ENCODE measurements at places on chromosomes 1 and 21.

- DNase-seq, result peak; percentile 82
Observed at GRCh38 chr1:1304331-1305299, 3.1 kb downstream of the ACAP3 start.

- peak; percentile 14 for DNase-seq
Observed at GRCh38 chr1:47452426-47452825, 14.6 kb downstream of the FOXD2 start.

GRCh38 chr1:55359611-55360010 lies 144.4 kb upstream of the USP24 start:
- DNase-seq, result no peak

DNA sequence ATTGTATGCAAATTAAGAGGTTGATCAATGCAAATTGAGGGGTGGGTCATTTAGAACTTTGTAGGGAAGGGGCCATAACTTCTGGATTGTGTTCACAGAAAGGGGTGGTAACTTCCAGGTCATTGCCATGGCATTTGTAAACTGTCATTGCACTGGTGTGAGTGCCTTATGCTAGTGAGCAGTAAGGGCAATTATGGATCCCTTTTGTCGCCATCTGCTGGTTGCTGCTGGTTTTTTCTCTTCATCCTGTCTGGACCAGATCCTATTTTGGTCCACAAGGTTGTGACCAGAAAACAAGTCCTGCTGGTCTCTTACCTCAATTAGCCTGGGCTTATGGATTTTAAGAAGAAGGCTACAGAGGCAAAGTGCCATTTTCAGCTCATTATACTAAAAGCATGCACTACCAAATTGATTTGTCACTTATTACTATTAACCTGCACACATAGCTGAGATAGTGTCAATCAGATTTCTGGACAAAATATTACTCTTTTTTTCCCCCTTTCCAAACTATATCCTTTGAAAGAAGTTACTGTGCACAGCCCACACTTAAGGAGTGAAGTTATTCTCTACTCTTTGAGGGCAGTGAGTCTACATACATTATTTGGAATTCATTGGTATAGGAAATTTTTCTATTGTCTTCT lies 196.2 kb downstream of the ZC3H11B start:
- DNase-seq, result peak; percentile 51

DNA sequence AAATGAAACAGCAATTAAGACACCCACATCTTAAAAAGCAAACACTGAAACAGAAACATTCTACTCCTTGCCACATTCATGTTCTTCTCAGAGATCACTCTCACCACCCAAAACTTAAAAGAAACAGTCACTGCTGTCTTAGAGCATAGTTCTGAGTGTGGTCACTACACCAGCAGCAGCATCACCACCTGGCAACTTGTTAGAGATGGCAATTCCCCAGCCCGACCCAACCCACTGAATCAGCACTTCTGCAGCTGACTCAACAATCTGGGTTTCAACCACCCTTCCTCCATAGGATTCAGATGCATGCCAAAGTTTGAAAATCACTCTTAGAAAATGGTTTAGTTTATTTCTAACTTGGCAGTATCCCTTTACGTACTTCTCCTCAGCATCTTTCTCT lies 126.1 kb downstream of the CDC42BPA start:
- no peak for DNase-seq

- peak; percentile 30 for DNase-seq
Observed at GRCh38 chr1:4699376-4700301, 45.2 kb downstream of the AJAP1 start.

GRCh38 chr1:11595285-11595684 lies 58.9 kb downstream of the FBXO2 start:
- DNase-seq, result no peak

DNA sequence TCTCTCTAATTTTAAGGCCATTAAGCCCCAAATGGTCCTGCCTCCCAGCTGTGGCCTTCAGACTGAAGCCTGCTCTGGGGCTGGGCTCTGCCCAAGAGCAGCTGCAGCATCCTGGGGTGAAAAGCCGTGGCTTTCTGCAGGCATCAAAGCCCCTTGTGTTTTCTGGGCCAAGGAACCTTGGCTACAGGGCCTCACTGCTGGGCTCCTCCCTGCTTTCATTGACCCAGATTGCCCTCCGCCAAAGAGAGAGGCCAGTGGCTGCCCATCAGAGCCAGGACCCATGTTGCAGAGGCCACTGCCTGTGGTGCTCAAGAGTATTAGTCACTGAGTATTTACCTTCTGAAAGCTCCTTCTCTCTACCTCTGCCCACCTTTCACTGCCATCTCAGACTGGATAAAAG lies 1.6 kb downstream of the ZNF648 start:
- DNase-seq, result no peak

GRCh38 chr1:16125088-16125470 lies 30.8 kb downstream of the EPHA2 start:
- DNase-seq, result no peak

DNA sequence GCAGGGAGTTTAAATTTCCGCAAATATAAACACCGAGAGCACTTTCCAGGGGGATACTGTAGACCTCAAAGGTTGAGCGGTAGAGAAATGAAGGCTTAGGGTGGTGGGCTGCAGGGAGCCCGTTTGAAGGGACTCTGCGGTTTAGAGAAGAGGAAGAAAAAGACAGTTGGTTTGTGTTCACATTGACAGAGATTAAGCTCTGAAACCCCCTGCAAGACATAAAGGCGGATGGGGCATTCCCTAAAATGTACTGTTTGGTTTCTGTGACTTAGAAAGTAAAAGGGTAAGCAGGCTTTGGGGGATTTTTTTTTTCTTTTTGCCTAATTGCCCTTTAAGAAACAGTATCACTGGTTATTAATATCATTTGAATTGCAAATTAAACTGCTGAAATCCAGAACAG lies 1.3 kb downstream of the KAZN start:
- no peak for DNase-seq

- DNase-seq, result peak; percentile 67
Observed at GRCh38 chr1:182789138-182790076, at the start of gene NPL. NPL (plus strand) TSS chr1:182789773; CDS start chr1:182794372, 4,599 bp downstream.

DNA sequence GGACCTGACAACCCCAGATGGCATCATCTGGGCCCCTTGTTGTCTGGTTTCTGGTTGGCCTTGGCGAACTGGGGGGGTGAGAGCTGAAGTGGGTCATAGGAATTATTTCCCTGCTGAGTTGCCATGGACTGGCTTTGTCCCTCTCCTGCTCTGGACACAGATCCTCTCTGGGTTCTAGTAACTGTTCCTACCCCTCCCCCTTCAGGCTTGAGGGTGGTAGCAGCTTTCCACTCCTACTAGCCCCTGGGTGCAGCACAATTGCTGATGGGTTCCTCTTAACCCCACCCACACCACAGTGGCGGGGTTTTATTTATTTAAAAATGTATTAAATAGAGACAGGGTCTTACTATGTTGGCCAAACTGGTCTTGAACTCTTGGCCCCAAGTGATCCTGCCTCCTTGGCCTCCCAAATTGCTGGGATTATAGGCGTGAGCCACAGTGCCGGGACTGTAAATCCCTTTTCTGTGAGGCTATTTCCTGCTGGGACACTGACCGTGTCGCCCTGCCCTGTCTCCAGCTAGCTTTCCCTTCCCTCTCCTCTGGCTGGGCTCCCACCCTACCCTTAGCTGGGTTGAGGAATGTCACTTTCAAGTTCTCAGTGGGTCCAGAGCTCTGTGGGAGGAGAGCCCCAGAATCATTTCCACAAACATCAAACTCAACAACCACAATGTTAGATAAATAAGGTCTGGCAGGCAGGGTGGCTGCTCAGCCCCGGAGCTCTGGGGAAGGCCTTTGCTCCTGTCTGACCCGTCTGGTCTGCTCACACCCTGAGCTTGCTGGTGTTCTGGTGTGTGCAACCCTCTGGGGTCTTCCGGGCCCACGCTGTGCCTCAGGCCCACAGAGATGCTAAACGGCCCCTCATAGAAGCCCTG lies 112.7 kb upstream of the WNT4 start:
- no peak for DNase-seq

GRCh38 chr21:46284077-46284644 lies 1.2 kb downstream of the MCM3AP start:
- DNase-seq, result peak; percentile 25

- DNase-seq, result peak; percentile 46
Observed at GRCh38 chr1:54342288-54342687, 63.9 kb downstream of the SSBP3 start.

GRCh38 chr1:1517973-1518620 lies 6.1 kb downstream of the ATAD3A start:
- DNase-seq, result no peak

DNA sequence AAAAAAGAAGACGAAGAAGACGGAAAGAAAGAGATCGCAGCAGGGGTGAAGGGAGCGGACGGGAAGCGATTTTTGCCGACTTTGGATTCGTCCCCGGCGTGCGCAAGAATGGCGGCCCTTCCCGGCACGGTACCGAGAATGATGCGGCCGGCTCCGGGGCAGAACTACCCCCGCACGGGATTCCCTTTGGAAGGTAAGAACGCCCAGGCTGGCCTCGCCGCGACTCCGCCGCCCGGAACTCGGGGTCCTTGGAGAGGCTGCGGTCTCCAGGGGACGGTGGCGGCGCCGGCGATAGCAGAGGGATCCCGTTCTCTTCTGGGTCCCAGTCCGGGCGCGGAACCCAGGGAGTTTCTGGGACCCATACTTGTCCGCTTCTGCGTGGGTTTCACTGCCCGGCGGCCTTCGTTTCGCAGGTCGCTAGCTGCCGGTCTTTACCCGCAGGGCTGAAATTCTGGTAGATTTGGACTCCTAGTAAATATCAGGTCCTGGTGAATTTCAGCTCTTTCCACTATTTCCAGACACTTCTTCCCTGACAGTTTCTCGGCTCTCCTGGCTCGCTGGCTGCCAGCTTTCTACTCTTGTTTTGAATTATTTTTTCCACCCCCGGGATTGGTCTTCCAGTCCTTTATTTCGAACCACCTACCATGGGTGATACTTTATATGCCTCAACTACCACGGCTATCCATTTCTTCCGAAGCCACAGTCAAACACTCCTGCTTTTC lies 1.0 kb downstream of the PAX7 start:
- no peak for DNase-seq

DNA sequence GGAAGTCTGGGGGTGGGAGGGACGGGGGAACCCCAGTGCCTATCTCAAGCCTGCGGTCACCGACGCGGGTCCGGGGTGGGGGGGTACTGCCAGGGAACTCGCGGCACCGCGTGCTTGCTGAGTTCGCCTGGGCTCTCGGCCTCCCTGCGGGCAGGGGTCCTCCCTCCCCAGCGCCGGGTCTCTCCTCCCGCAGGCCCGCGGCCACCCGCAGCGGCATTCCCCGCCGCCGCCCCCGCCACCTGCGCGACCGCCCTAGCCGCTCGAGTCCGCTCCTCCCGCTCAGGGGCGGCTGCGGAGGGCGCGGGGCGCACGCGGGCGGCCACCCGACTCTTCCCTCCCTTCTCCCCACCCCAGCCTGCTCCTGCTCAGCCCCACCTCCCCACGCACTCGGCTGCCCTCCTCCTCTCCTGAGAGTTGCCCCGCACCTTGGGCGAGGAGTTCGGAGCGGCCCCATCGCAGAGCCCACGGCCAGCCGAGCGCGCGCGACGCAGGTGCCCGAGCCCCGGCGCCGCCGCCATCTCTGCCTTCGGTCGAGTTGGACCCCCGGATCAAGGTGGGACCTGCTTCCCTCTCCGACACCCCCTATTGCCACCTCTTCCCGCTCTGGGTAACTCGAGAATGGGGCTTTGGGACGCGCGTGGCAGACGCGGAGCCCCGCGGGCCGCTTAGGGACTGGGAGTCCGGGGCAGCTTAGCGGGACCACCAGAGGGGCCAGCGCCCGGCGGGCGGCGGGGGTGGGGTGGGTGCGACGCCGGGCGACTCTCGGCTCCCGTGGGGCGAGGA lies 105.0 kb downstream of the LEPR start:
- peak; percentile 42 for DNase-seq
